NCI-H187 (cell line): ENCODE measurements at places on chromosomes 7 and 10.
A peak's percentile ranks its signal among the peaks of the same experiment; 100 is the strongest.

- no peak for DNase-seq
Measured at GRCh38 chr10:124092250-124092859, 1.0 kb downstream of the CHST15 start.

GRCh38 chr10:48659790-48660189, 24.9 kb upstream of the WDFY4 start:
- no peak for DNase-seq

GRCh38 chr10:71086439-71087080, 125.8 kb upstream of the UNC5B start:
- no peak for DNase-seq

- DNase-seq = no peak
Measured at GRCh38 chr7:157077986-157078644, 60.6 kb upstream of the UBE3C start.

DNA sequence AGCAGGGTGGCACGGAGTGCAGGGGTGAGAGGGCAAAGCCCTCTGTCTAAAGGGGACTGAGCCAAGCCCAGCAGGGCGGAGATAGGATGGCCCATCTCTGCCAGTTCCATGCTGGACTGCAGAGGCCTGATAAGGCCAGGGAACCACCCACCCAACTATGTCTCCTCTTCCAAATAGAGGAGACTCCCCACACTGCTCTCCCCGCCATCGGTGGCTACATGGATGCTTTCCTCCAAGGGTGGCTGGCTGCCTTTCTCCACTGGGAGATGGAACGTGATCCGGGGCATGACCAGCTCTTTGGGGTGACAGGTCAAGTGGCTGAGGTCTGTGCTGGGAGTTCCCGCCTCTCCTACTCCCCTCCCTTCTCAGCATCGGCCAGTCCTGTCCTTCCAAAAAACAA, 58.1 kb upstream of the MXI1 start:
- no peak for DNase-seq

GRCh38 chr7:3437467-3437866, 136.4 kb downstream of the SDK1 start:
- DNase-seq = no peak

- no peak for DNase-seq
Measured at GRCh38 chr10:3271354-3272115, 99.0 kb upstream of the PITRM1 start.

- no peak for DNase-seq
Measured at GRCh38 chr7:65972976-65973375, 9.0 kb downstream of the GUSB start.

DNA sequence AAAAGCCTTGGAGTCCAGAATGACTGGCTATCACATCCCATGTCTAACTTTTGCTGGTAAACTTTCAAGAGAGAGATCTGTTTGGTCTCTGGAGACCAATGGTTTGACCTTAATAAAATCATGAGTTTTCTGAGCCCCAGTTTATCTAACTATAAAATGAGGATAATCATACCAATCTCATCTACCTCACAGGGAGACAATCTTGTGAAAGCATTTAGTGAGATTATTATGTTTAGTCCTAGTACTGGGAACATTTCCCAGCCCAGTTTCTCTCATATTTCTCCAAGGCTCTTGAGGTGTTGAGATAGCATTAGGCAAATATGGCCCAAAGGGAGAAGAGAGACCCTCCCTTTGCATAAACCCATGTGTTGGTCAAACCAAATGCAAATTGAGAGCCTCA, 25.8 kb downstream of the ABCC2 start:
- no peak for DNase-seq

GRCh38 chr10:152915-153314, 17.7 kb downstream of the ZMYND11 start:
- no peak for DNase-seq

DNA sequence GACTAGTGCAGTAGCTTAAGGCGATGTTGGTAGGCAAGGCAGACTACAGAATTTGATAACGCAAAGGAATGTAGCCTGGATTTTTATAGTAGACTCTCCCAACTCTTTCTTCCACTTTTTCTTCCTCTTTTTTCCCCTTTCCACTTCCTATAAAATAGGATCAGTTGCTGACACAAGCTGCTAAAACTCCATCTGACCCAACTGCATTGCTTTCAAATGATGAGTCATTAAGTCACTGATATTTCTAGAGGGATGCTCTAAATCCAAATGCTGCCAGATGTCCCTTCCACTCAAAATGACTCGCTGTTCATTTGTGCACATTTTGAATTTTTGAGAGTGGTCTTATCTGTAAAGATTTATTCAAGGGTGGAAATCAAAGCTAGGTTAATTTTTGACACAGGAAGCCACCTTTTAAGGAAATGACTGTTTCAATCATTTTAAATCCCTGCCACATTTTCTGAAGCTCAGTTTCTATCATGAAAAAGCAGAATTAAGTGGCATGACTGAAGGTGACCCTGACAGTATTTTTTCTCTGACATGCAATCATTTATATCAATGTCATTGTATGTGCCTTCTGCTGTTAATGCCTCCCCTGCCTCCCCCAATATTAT, 25.8 kb upstream of the SFMBT2 start:
- no peak for DNase-seq

GRCh38 chr10:110423650-110424049, 74.1 kb upstream of the DUSP5 start:
- DNase-seq = no peak

- no peak for DNase-seq
Measured at GRCh38 chr7:33559324-33559710, 346.0 kb upstream of the BMPER start.

GRCh38 chr10:34538281-34538829, 276.7 kb downstream of the PARD3 start:
- DNase-seq = no peak

- DNase-seq = no peak
Measured at GRCh38 chr10:97762816-97763215, 9.0 kb downstream of the SFRP5 start.

DNA sequence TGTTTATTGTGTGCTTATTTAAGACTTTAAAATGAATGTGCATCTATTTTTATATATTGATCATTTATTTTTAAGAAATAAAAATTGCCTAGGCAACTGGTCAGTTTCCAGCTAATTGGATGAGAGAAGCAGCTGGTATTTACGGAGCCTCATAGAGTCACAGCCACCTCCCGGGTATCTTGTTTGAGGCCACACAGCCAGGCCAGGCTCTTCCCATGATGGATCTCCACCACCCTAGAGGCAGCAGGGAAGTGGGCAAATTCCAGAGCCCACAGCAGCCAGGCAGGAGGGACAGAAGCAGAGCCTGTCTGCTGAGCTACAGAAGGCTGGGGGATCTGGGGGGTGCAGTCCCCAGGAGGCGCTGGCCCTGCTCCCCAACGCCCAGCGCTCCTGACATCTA, 61.6 kb downstream of the CLEC2L start:
- no peak for DNase-seq

DNA sequence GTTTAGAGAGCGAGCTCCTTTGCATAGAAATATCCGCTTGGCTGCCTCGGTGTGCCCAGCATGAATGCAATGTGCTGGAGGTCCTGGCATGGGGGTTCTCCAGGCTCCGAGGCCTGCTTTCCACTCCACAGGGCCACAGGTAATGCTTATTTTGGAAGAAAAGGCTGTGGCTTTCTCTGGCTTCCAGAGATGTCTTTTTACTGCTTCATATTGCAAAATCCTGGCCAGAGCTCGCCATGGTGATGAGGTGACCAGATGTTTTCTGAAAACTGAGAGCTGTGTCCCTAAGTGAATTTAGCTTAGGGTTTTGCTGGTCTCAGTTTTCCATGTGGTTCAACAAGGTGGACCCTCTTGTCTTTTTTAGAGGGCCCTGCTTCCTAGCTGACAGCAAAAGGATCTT, 65.2 kb downstream of the BMPER start:
- no peak for DNase-seq

GRCh38 chr7:135993950-135994349, 16.8 kb upstream of the MTPN start:
- no peak for DNase-seq

GRCh38 chr7:149728491-149729375, 44.7 kb downstream of the ZNF467 start:
- no peak for DNase-seq

GRCh38 chr7:86867163-86867762, 192.2 kb downstream of the ELAPOR2 start:
- DNase-seq = no peak

GRCh38 chr10:117327262-117327661, 48.0 kb downstream of the PDZD8 start:
- DNase-seq = no peak

DNA sequence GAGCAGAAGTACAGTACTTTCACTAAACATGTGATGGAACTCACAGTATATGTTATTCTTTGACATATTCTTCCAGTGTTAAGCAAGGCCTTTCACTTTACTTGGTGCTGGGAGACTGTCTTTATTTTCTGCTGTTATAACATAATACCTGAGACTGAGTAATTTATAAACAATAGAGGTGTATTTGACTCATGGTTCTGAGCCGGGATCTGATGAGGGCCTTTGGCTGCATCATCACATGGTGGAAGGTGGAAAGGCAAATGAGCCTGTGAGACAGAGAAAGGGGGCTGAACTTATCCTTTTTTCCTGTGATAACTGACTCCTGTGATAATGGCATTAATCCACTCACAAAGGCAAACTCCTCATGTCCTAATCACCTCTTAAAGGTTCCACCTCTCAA, 1.4 kb downstream of the SUPV3L1 start:
- no peak for DNase-seq

- DNase-seq = no peak
Measured at GRCh38 chr7:135943134-135943879, 33.9 kb downstream of the MTPN start.

DNA sequence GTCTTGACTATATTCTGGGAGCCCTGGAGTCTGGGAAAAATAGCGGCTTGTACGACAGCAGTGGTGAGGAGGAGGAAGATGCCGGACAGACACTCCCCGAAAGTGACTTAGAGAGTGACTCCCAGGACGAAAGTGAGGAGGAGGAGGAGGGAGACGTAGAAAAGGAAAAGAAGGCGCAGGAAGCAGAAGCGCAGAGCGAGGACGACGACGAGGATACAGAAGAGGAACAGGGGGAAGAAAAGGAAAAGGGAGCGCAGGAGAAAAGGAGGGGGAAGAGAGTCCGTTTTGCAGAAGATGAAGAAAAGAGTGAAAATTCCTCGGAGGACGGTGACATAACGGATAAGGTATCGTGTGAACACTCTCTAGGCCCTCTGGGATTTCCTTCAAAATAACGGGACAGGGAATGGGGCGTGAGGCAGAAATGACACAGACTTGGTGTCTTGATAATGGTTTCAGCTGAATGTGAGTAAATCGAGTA, 908 bp downstream of the NOM1 start:
- no peak for DNase-seq

GRCh38 chr10:74049955-74050354, 52.0 kb downstream of the VCL start:
- DNase-seq = no peak

DNA sequence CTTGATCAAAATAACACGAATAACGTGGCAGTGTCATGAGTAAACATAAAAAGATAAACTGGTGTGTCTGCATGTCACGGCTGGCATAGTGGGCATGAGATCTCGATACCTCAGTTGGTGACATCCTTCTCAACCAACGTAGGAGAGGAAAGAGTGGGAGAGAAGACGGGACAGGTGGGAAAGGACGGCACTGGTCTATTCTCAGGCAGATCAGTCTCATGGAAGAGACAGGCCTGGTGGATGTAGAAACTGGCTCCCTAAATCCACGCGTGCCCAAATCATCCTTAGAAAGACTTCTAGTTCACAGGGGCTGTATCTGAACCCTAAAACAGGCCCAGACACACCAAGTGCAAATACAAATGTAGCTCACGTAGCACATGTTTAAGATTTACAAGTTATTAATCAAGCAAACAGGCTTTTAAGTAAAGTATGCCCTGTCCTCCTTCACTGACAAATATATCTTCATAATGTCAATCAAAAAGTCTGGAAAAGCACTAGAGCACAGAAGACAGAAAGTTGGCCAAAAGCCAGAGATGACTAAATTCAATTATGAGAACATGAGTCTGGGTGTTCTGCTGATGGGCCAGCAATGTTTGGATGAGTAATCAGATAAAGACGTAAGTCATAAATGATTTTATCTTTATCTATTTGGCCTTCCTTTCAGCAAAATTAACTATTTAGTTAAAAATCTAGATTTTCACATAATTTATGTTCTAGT, 56.3 kb downstream of the SFMBT2 start:
- no peak for DNase-seq

GRCh38 chr7:151249732-151250072, 1.2 kb upstream of the SMARCD3 start:
- DNase-seq = no peak

DNA sequence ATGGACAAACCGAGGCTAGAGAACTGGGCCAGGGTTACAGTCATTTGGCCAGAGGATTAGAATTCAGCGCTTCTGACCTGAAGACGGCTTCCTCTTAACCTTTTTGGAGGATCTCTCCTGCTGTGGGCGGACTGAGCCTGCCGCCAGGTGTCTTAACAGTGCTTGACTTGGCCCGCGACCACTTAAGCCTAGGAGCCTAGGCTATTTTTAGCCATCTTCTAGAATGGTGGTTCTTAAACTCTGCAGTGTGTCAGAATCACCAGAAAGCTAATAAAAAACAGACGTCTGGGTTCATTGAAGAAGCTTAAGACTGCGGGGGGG, 722 bp downstream of the MDH2 start:
- peak; percentile 49 for DNase-seq

DNA sequence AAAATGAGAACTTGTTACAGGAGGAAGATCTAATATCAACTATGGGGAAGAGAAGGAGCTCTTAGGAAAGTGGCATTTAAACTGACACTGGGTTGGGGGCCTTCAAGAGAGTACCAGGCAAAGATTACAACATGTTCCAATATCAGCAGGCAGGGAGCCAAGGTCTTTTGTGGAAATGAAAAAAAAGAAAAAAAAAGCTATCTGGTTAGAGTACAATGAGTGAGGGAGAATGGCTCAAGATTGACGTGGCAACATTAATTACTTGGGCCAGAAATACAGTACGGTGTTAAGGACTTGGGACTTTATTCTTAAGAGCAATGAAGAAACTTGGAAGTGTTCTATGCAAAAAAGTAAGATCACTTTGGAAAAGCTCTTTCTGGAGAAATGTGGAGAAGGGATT, 132.3 kb upstream of the CDK1 start:
- DNase-seq = no peak

DNA sequence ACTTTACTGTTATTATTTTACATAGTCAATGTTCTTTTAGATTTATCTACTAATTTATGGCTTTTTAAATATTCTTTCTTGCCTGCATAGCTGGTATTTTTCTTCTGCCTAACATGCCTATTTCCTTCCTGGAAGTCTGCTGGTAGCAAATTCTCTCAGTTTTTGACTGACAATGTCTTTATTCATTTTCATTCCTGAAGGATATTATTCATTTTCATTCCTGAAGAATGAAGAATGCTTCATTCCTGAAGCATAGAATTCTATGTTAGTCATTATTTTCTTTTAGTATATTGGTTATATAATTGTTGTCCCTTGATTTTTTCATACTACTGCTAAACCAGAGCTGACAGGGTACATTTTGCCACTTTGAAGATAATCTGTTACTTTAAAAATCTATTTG, 41.8 kb downstream of the TMEM168 start:
- DNase-seq = no peak

- no peak for DNase-seq
Measured at GRCh38 chr7:79453558-79454360, at the start of gene MAGI2. Gene MAGI2, minus strand, starts transcription at chr7:79453667. Its CDS starts 347 bp downstream, at chr7:79453320.

GRCh38 chr7:44084701-44085100, 2.4 kb upstream of the POLM start:
- DNase-seq = no peak
